ENCODE measurements at places on chromosomes 1 and 21.

DNA sequence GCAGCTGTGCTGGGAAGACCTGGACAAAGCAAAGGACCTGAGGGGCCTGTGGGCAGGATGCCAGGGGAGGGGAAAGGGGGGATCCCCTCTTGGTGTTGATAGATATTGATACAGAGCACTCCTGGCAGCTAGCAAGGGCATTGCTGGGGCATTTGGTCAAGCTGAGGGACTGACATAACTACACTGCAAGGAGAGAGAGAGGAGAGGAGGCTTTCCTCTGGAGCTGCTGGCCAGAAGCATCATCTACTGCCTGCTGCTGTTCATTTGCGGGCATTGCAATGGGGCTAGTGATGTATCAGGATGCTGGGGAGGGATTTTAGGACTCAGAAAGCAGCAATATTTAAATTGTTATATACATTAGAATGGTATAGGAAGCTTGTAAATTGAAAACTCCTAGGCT, 142.0 kb downstream of the ZNF648 start:
- no peak overlapping the region for H3K4me3 ChIP-seq
- H3K4me1 ChIP-seq: no peaks in the 10 kb centered on the region
- no peak overlapping the region for H3K27ac ChIP-seq

DNA sequence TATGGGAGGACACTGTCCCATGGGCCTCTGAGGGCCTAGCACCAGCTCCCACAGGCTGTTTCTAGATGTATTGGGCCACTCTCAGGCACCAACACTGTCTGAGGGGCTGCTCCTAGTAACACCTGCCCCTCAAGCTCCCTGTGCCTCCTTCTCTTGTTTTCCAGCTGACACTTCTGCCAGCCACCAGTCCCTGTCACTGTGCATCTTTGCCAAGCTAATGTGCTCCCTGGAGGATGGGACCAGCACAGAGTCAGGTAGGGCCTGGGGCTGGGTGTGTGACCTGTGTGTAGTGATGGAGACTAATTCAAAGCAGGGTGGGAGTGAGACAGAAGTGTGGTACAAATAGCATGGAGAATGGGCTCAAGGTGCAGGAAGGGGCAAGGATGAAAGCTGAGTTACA, 29.4 kb upstream of the MAGOH start:
- peaks cover 39% of the 10 kb centered on the region for H3K36me3 ChIP-seq
- no peak overlapping the region for H3K4me3 ChIP-seq
- DNase-seq: no peak
- no peaks in the 10 kb centered on the region for H3K4me1 ChIP-seq
- no peak overlapping the region for H3K27ac ChIP-seq

DNA sequence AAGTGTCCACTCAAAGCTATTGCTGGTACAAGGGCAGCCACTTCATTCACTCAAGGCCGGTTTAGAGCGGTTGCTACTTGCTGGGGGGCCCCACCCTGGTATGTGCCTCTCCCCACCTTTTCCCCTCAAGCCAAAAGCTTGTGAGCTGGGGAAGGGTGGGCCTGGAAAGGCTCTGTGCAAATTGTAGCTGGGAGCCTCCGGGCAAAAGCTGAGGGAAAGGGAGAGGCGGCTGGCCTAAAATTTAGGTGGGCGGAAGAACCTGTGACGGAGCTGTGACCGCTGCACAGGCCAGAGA, 306 bp upstream of the SH3D21 start:
- peaks cover 26% of the 10 kb centered on the region for H3K36me3 ChIP-seq
- peaks cover 34% of the 10 kb centered on the region for H3K4me1 ChIP-seq
- H3K27ac ChIP-seq: no peak overlapping the region
- H3K27me3 ChIP-seq: no peaks in the 10 kb centered on the region
- DNase-seq: no peak

DNA sequence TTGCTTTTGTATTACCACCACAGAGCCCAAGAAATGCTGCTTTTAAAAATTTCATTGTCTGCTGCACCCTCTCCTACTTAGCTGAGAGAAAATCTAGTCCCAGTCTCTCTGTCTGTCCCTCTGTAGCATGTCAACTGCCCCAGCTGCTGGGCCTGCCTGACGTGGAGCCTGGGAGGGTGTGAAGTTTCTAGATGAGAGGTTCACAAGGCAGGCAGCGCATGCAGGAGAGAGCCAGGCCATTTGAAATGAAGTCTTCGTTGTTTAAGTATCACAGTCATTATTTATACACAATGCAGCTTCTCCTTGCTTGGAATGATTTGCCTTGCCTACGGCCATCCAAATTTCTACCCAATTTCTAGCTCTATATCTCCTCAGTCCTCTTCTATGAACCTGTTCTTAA, 306.8 kb upstream of the PLXNA2 start:
- no peak for DNase-seq
- H3K36me3 ChIP-seq: no peaks in the 10 kb centered on the region
- no peaks in the 10 kb centered on the region for H3K27me3 ChIP-seq
- H3K27ac ChIP-seq: no peak overlapping the region

DNA sequence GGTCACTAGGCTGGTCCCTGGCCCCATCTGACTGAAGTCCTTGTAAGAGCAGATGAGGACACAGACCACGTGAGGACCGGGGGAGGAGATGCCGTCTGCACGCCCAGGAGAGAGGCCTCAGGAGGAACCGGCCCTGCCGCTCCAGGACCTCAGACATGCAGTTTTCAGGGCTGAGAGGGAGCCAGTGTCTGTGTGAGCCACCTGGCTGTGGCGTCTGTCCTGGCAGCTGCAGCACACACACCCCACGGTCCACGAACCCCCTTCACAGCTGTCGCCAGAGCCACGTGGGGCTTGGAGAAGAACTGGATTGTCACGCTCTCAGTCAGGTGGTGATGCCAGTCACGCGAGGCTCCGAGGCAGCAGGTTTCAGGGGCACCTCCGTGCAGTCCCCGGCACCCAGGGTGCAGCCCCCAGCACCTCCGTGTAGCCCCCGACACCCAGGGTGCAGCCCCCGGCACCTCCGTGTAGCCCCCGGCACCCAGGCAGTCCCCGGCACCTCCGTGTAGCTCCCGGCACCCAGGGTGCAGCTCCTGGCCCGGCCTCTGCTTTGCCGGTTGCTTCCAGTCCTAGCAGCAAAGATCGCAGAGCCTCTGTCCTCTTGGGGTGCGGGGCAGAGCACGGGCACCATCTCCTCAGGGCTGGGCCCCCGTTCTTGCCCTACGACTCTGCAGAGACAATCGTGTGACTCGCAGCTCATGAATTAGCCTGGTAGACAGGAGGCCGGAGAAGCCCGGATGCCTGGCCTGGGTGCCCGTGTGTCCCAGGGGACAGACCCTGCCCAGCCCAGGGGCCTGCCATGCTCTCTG, 19.0 kb upstream of the SUMO3 start:
- H3K36me3 ChIP-seq: no peaks in the 10 kb centered on the region
- peaks cover 26% of the 10 kb centered on the region for H3K27me3 ChIP-seq
- no peak overlapping the region for H3K27ac ChIP-seq
- no peaks in the 10 kb centered on the region for H3K4me1 ChIP-seq
- DNase-seq: no peak

DNA sequence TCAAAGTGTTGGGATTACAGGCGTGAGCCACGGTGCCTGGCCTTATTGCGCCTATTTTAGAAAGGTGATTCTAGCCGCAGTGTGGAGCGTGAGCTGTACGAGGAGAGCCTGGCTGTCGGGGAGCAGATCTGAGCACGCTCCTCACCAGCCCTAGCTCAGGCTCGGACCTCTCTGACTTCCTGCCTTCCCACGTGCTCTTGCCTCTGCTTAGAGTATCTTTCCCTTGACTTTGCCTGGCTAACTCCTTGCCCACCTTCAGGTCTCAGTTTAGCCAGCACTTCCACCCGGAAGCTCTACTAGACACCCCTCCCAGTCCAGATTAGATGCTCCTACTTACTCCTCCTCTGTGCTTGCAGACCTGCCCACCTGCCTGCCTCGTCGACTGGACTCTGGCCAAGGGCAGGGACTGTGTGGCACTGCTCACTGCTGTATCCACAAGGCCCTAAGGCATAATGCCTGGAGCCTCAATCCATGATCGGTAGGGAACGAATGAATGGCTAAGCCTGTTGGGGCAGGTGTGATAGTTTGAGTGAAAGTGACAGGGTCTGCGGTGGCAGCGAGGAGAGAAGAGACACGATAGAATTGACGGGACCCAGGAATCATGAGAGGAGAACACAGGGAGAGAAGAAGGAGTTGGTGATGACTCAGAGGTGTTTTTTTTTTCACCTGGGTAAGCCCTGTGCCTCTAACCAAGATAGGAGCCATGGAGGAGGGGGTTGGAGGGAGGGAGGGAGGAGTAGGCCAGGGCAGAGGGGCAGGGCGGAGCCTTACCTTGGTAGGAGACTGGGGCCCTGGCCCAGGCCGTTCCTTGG, 28.1 kb upstream of the WASF2 start:
- no peak for DNase-seq
- H3K4me1 ChIP-seq: peaks cover 50% of the 10 kb centered on the region
- H3K4me3 ChIP-seq: no peak overlapping the region
- peaks cover 4% of the 10 kb centered on the region for H3K27me3 ChIP-seq
- H3K27ac ChIP-seq: no peak overlapping the region
- H3K36me3 ChIP-seq: no peaks in the 10 kb centered on the region

DNA sequence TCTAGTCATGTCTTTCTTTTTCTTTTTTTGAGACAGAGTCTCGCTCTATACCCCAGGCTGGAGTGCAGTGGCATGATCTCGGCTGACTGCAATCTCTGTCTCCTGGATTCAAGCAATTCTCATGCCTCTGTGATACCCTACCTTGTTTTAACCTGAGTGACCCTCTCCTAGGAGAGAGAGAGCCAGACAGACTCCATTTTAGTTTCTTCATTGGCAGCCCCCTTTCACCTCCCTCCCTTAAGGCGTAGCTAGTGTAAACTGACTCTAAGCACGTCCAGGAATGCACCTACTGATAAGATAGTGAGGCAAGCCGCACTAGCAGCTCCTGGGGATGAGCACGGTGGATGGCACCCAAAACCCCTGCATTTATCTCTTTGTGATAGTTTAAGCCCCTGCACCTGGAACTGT, 5.2 kb upstream of the PKNOX1 start:
- H3K27me3 ChIP-seq: peaks cover 4% of the 10 kb centered on the region
- peaks cover 14% of the 10 kb centered on the region for H3K4me1 ChIP-seq
- DNase-seq: no peak
- H3K27ac ChIP-seq: no peak overlapping the region
- H3K4me3 ChIP-seq: no peak overlapping the region

GRCh38 chr1:201660931-201661822, 122.2 kb downstream of the NAV1 start:
- H3K4me3 ChIP-seq: no peak overlapping the region
- no peaks in the 10 kb centered on the region for H3K4me1 ChIP-seq
- H3K27me3 ChIP-seq: peaks cover 10% of the 10 kb centered on the region
- no peak overlapping the region for H3K27ac ChIP-seq
- H3K36me3 ChIP-seq: no peaks in the 10 kb centered on the region

GRCh38 chr1:38941527-38942019, at the start of gene RHBDL2:
RHBDL2 (minus strand) TSS chr1:38941830; CDS start chr1:38919212, 22,618 bp downstream.
- peaks cover 25% of the 10 kb centered on the region for H3K27me3 ChIP-seq
- DNase-seq: no peak
- H3K4me3 ChIP-seq: no peak within 1 kb of the TSS
- no peak within 1 kb of the TSS for H3K27ac ChIP-seq

- H3K4me3 ChIP-seq: no peak overlapping the region
- no peaks in the 10 kb centered on the region for H3K27me3 ChIP-seq
- DNase-seq: no peak
- H3K4me1 ChIP-seq: no peaks in the 10 kb centered on the region
- no peaks in the 10 kb centered on the region for H3K36me3 ChIP-seq
Measured at GRCh38 chr1:222105393-222105737, 363.5 kb upstream of the DUSP10 start.

GRCh38 chr21:44992608-44993031, 52.8 kb downstream of the SLX9 start:
- H3K4me3 ChIP-seq: no peak overlapping the region
- H3K4me1 ChIP-seq: no peaks in the 10 kb centered on the region
- no peak overlapping the region for H3K27ac ChIP-seq
- DNase-seq: no peak
- H3K27me3 ChIP-seq: peaks cover 5% of the 10 kb centered on the region

DNA sequence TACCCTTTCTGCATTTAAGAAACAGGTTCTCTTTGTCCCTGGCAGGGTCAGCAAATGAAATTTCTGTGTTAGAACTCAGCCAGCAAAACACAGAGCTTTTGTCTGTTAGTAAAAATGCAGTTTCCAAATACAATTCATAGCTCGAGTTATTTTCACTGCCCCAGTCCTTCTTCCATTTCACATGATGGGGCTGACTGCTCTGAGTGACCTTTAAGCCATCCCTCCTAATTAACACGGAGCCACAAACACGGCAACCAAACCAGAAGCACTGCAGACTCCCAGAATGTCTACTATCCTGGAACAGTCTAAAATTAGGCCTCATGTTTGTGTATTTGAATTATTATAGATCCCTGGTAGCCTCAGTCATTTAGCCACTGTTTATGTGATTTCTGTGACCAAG, 99.1 kb upstream of the RGS4 start:
- H3K27me3 ChIP-seq: peaks cover 8% of the 10 kb centered on the region
- H3K4me1 ChIP-seq: no peaks in the 10 kb centered on the region
- no peak overlapping the region for H3K4me3 ChIP-seq
- no peak for DNase-seq

DNA sequence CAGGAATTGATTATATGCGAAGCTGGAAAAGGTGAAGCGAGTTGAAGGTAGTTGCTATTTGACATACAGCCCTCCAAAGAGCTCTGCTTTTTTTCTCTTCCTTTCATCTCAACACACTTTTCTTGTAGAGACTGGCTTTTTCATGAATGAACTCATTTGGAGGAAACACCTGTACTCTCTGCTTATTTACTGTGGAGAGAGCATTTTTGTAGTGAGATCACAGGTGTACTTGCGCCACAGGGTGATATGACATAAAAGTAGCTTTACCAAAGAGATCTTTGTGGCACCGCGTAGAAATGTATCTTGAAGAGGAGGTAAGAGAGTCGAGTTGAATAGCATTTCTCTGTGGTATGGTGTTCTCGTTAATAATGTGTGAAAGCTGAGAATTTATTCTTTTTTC, 187.6 kb downstream of the VPS13D start:
- H3K4me3 ChIP-seq: no peak overlapping the region
- H3K27me3 ChIP-seq: no peaks in the 10 kb centered on the region
- H3K4me1 ChIP-seq: peaks cover 22% of the 10 kb centered on the region

- no peaks in the 10 kb centered on the region for H3K36me3 ChIP-seq
- DNase-seq: no peak
- no peak overlapping the region for H3K4me3 ChIP-seq
- no peak overlapping the region for H3K27ac ChIP-seq
- H3K27me3 ChIP-seq: peaks cover 64% of the 10 kb centered on the region
Measured at GRCh38 chr21:45383615-45384201, 21.3 kb upstream of the COL18A1 start.

All from activated naive CD4-positive, alpha-beta T cell treated with anti-CD3 and anti-CD28 coated beads, Interleukin-2, amount 10 ng/mL, durations not matched to agents 7 days and 5 days (primary cell).